Effector memory CD4-positive, alpha-beta T cell (primary cell): ENCODE measurements at places on chromosomes 16 and 17.
A peak's percentile ranks its signal among the peaks of the same experiment; 100 is the strongest.

DNA sequence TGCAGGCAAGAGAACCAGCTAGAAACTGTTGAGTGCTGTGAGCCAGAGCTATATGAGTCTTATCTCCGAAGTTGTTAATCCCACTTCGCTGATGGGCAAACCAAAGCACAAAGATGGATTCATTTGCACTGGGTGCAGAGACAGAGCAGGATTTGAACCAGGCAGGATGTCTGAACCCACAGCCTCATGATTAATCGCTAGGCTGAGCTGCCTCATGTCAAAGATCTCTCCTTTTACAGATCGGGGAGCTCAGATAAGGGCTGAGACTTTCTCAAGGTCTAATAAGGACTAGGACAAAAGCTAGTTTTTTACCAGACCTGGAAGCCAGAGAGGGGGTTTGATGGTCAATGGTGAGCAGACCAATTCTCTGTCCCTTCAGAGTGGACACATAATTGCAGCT lies 51.5 kb downstream of the GINS3 start:
- DNase-seq, result no peak

- no peak for DNase-seq
Observed at GRCh38 chr16:27495191-27495590, 54.5 kb downstream of the GTF3C1 start.

DNA sequence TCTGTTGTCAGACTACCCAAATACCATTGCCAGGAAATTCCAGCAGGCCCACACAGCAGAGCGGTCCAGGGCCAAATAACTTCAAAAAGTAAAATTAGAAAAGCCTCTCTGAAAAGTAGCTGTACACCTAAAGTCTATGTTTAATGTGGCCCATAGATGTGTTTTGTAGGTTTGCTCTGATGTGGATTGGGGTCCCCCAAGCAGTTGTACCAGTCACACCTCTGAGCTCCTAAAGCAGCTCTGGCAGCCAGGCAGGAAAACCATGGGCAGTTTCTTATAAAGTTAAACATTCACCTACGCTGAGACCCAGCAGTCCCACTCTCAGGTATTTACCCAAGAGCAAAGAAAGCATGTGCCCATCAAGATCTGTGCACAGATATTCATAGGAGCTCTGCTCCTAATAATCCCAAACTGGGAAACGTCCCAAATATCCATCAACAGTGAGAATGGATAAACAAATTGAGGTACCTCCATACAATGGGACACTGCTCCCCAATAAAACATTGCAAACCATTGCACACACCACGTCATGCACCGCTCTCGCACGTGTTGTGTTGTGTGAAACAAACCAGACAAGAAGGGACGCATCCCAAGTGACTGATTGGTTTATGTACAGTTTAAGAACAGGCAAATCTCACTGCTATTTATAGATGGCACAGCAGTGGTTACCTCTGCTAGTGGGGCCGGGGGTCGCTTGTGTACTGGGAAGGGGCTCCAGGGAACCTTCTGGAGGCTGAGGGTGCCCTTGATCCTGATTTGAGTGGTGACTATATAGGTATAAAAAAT lies 15.8 kb upstream of the PRM1 start:
- DNase-seq, result no peak

GRCh38 chr17:37736428-37736827 lies 8.4 kb downstream of the HNF1B start:
- DNase-seq, result no peak

GRCh38 chr17:42560246-42560645 lies 1.7 kb upstream of the COASY start:
- no peak for DNase-seq

- DNase-seq, result no peak
Observed at GRCh38 chr17:49836111-49837030, 11.5 kb downstream of the TAC4 start.

- DNase-seq, result no peak
Observed at GRCh38 chr17:59356543-59357218, 25.2 kb downstream of the YPEL2 start.

DNA sequence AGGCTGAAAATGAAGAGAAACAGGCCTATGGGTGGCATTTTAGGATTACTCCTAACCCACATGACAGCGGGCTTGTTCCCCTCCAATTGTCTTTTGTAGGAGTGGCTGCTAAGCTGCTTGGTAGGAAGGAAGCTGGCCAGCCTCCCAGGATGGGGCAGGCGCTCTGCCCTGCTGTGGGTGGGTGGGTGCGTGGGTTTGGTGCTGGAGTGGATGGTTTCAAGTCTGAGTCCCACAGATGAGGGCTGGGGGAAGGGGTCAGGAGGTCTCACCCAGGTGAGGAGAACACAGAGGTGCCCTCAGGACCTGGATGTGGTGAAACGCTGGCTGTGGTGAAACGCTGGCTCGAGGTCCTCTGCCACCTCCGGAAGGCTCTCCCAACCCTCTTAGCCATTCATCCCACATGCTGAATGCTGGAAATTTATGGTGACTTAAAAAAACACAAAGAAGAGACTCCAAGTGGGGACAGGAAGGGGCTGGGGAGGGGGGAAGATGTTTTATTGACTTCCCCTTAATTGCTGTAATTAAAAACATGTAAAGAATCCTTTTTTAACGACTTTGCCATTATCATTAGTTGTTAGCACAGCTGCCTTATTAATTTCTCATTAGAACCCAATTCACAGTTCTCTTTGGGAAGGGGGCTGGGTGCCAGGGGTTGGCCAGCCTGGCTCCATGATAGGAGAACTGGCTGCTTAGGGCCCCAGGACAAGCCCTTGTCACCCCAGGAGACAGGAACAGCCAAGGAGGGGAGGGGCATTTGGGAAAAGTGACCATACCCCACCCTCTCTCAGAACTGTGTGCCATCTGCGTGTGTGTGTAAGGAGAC lies 153.5 kb upstream of the CDC42EP4 start:
- DNase-seq, result no peak

DNA sequence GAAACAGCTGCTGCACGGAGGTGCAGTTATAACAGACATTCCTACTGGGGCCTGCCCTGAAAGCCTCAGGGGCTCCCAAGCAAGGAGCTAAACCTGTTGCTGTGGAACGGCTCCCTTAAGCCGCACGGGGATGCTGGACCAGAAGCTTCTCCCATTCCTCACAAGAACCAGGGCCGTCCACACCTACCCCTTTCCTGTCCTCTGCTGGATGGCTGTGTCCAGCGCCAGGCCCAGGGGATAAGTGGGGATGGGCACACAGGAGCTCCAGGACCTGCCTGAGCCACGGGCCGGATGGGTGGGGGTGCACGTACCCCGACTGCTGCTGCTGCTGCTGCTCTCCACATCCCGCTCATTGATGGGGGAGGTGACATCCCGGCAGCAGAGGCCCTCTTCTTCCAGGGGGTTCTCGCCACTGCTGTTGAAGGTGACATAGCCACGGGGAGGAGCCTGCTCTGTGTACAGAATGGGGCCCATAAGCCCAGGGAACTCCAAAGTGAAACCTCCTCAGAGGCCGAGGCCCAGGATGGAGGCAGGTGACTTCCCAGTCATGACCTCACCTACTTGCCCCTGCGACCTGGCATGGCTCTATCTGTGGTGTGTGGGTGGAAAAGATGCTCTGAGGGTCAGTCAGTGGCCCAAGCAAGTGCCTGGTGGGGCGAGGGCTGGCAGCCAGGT lies 8.6 kb downstream of the NUDT16L1 start:
- no peak for DNase-seq

- DNase-seq, result peak; percentile 31
Observed at GRCh38 chr17:58513267-58513964, 1.0 kb downstream of the MTMR4 start.

DNA sequence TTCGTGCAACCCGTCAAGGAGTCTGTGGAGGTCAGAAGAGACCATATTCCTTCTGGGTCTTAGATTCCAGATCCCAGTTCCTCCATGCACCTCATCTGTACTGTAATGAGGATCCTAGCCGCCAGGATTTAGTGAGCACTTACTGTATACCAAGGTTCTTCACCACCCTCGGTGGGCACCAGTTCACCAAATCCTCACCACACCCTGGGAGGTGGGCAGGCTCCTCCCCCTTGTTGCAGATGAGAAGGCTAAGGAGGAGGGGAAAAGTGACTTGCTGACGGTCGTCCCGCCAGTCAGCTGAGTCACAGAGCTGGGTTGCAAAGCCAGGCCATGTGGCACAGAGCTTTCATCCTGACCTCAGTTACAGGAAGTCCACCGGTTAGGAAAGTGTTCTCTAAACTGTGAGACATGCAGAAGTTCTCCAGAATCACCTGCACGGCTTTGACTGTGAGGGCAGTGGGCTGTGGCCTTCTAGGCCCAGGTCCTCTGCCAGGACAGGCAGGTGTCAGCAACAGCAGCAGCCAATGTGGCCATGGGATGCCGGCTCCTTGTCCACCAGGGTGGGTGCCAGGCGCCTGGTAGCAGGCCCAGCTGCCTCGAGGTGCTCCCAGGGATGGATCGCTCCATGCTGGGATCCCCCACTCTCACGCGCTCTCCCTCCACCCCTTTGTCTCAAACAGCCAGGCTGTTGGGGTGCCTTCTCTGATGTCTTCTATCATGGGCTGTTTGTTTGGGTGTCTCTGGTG lies 240.3 kb upstream of the GSE1 start:
- no peak for DNase-seq

DNA sequence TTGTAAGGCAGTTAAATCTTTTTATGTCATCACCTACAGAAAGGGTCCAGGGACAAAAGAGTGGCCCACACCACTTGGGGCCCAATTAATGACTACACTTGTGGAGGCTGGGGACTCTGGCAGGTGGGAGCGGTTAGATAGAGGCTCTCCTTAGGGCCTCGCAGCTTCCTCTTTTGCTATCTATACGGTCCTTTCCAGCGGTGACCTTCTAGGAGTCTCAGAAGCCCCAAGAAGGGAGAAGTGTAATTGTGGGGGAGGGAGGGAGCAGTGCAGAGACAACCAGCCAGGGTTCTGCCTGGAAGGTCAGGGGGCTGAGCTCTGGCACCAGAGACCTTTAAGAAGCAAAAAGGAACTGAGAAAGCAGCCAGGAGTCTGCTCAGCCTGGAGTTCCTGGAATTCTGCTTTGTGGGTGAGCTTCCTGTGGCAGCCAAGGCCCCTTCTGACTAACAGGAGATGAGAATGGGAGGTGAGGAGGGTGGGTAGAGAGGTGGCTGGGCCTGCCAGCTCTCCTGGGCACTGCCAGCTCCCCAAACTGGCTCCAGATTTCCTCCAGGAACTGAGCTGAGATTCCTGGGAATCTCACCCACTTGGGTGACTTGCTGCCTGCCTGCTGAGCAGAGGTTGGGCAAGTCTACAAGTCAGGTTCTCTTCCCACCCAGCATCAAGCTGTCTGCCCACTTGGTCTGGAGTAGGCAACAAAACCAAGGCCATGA lies 16.3 kb upstream of the MAP3K14 start:
- DNase-seq, result no peak

DNA sequence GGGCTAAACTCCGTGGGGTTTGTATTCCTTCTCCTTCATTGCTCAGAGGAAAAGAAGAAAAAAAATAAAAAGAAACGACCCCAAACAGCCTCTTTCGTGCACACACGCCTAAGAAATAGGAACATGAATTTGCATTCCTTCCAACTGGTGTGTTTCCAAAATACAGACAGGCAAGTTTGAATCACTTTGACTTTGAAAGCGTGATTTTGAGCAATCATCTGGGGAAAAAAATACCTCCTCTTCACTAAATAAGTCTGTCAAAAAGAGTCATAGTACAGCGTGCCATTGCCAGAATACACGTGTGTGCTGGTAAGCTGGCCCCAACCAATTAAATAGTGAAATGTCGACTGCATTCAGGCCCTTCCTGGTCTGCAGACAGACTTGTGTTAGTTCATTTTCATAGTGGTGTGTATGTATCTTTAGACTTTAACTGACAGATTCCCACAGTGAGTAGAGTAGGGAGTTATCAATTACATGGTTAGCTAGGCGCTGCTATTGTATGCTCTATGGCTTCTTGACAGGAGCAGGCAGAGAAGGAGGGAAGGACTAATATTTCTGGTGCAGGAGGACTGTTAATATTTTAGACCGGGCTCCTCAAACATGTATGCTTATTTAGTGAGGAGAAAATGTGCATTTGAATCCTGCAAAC lies 618.3 kb downstream of the MAF start:
- no peak for DNase-seq

DNA sequence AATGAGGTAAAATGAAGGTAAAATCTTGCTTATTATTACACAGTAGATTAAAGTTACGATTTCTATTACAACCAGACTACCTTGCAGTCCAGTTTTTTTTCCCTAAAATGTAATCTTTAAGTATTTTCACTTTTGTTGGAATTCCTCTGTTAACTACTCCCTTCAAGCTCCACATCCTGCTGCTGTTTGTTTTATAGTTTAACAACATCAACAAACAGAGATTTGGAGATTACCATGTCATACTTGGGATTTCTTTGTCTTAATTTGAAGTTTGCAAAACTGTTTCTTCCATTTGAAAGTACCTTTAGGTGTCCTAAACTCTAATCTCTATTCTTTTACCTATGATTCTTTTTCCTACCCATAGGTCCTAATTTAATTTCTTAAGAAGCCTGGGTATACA lies 83.3 kb downstream of the ABHD15 start:
- no peak for DNase-seq

DNA sequence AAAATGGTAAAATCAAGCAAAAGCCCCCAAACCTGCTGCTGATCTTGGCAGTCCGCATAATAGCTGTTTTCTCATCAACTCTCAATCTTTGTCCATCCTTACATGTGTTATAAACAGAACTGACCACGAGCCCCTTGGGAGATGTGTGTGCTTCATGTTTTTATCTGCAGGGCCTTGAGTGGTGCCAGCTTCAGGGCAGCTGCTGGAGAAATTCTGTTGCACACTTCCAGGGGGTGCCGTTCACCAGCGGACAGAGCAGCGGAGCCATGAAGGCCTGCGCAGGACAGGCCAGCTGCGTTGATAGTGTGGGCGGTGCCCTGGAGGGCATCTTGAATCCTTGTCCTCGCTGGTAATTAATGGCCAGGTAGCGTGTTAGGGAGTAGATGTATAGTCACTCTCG lies 20.1 kb downstream of the MPRIP start:
- no peak for DNase-seq

DNA sequence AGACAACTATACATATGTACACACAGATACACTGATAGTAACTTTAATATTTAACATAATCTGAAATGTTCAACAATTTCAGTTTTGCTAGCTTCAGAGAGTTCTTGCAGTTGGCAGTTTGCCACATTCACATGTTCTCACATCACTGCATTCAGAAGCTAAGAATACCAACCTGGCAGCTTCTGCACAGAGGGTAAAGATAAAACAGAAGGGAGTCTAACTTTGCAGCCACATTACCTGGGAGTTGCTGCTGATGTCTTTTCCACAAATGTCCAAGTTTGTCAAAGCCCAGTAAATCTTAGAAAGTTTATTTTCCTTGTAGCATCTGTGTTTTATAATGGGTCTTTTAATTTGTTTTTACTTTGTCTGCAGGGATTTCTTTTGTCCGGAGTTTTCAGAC lies 332.0 kb downstream of the BCAS3 start:
- DNase-seq, result no peak

DNA sequence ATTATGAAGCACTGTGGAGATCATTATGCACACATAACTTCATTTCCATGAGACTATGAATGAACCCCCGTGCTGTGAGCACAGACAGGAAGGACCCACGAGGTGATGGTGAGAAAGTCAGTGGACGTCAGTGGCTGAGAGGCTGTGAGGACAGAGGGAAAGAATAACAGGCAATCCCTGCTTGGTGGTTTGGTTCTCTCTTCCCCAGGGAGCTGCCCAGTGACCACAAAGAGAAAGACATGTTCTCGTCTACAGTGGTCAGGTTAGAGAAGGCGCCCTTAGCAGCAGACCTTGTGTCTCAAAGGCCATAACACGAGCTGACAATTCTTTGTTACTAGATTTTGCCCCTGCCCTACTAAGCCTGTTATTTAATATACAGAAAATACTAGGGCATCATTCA lies 609.2 kb downstream of the TOX3 start:
- DNase-seq, result no peak
